Left renal pelvis (tissue), 4 donors: ENCODE measurements at places on chromosomes 3 and 15. TPM values are rescaled to one million over a fixed set of nuclear protein-coding genes. Genes with fewer than 3 reads are reported as not detected.

Gene LRRC34
- polyA plus RNA-seq = 14.1 TPM

Gene NMB
- polyA plus RNA-seq = 5.2 TPM

Gene PSTPIP1
- 1.4 TPM for polyA plus RNA-seq

Gene SYNPR
- not detected for polyA plus RNA-seq

Gene PRICKLE2
- 20.0 TPM for polyA plus RNA-seq

Gene GOLGA6L4
- 16.3 TPM for polyA plus RNA-seq

Gene FGF7
- 37.4 TPM for polyA plus RNA-seq

Gene CTXN2
- polyA plus RNA-seq = 0.09 TPM

Gene TRAIP
- 10.3 TPM for polyA plus RNA-seq

Gene FEZF2
- not detected for polyA plus RNA-seq

Gene MAGI1
- 9.3 TPM for polyA plus RNA-seq

Gene APBA2
- 11.1 TPM for polyA plus RNA-seq

Gene MYEF2
- 105 TPM for polyA plus RNA-seq

Gene SSUH2
- 2.0 TPM for polyA plus RNA-seq

Gene GPR171
- polyA plus RNA-seq = 0.48 TPM
